ENCODE measurements at places on chromosomes 6 and 20.

DNA sequence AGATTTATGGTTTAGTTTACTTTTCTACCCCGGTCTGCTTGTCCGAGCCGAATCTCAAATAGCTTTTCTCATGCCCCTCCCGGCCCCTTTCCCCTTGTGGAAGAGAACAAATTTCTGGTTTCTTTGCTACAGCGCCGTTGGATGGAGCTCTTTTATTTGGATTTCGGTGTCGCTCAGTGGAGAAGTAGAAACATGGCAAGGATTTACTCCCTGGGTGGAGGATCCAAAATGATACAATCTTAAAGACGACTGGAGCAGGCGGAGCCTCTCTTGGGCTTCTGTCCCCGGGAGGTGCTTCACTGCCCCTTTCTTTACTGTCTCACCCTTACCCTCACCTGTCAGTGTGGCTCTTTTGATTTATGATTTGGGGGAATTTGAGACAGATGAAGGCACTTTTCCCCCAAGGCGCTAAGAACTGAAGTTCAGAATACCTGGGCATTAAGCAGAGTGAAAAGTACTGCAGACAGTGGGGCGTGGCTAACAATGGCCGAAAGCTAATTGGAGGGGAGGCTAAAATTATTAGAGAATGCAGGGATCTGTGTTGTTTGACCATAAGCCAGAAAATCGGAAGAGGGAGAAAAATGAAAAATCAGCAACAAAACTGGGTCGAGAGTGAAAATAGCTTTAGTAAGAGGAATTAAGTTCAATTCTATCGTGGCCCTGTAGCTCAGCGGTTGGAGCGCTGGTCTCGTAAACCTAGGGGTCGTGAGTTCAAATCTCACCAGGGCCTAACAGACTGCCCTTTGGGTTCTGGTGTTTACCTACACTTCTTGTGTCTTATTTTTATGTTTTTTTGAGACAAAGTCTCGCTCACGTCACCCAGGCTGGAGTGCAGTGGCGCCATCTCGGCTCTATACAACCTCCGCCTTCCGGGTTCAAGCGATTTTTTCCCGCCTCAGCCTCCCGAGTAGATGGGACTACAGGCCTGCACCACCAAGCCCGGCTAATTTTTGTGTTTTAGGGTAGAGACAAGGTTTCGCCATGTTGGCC is 145.1 kb upstream of the ZNF184 start:
- no peak for DNase-seq

DNA sequence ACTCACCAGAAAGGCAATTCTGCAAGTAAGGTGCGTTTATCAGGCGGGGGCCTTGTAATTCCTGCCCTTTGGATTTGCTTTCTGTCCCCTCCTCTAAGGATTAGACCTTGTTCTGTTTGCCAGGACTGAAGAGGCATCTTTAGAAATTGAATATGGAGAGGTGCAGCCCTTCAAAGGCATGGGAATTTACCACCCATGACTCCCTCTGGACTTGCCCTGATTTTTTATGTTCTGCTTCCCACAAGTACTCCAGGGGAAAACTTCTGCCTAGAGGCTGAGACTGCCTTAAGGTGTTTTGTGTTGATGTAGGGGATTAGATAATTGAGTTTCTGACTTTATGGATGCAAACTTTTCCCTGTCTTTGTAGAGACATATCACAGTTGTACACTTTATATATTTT is 30.2 kb downstream of the SYTL3 start:
- no peak for DNase-seq

DNA sequence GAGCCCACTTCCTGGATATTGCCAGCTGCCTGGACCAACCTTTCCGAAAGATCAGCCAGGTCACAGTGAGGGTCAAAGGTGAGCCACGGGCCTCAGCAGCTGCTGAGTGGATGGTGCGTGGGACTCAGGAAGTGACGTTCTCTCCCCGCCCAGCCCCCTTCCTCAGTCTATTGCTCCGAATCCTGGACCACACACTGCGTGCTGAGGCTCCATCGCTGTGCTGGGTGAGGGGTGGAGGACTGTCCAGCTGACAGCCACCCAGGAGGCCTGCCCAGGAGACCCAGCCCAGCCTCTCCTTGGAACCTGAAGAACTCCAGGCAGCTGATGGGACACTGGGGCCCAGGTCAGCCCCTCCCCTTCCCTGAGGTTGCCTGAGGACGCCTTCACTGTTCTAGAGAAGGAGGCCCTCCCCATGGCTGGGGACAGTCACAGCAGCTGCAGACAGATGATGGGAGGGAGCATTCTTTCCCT is 94.4 kb upstream of the CD93 start:
- no peak for DNase-seq

DNA sequence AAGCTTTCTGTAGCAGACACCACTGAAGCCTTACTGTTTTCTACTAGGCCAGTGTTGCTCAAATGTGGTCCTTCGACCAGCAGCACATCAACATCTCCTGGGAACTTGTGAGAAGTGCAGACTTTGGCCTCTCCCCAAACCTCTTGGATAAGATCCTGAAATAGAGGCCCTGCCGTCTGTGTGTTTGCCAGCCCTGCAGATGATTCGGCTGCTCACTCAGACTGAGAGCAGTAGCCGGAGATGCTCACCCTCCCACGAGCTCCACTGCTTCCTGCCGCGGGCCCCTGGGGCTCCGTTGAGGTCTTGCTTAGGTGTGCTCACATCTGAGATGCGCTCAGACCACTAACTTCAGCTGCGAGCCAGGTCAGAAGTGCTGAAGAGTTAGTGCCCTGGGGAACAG is 129.5 kb upstream of the SSTR4 start:
- DNase-seq: no peak

DNA sequence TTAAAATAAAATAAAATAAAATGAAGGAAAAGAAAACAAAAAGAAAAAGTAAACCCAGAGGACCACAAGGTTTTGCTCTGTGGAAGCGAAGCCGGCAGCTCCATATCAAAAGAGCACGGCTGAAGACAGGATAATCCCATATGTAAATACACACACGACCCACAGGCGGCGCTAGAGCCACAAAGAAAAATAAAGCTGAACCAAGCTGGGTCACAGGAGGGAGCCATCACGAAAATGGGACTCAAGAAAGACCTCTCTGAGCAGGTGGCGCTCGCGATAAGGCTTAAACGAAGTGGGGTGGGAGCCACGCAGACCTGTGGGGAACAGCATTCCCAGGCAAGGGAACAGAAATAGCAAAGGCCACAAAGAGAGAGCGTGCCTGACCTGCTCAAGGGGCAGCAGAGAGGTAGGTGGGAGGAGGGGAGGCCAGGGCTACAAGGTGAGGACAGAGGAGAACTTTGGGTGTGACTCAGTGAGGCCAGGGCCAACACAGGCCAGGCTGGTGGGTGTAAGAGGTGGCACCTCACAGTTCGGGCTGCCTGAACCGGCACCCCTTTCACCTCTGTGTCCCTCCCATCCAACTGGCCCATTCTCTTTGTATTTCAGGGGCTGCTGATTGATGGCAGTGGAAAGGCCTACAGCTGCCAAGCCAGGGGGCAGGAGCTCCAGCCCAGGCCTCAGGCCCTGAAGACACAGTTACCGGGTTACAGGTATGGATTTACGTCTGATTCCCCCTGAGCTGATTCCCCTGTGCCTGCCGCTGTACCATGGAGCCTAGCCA is 26.0 kb downstream of the PTGIS start:
- DNase-seq: peak; percentile 46

GRCh38 chr6:52418606-52419005 is 1.5 kb upstream of the EFHC1 start:
- no peak for DNase-seq

GRCh38 chr6:111581957-111582356 is 23.7 kb downstream of the TRAF3IP2 start:
- DNase-seq: no peak

DNA sequence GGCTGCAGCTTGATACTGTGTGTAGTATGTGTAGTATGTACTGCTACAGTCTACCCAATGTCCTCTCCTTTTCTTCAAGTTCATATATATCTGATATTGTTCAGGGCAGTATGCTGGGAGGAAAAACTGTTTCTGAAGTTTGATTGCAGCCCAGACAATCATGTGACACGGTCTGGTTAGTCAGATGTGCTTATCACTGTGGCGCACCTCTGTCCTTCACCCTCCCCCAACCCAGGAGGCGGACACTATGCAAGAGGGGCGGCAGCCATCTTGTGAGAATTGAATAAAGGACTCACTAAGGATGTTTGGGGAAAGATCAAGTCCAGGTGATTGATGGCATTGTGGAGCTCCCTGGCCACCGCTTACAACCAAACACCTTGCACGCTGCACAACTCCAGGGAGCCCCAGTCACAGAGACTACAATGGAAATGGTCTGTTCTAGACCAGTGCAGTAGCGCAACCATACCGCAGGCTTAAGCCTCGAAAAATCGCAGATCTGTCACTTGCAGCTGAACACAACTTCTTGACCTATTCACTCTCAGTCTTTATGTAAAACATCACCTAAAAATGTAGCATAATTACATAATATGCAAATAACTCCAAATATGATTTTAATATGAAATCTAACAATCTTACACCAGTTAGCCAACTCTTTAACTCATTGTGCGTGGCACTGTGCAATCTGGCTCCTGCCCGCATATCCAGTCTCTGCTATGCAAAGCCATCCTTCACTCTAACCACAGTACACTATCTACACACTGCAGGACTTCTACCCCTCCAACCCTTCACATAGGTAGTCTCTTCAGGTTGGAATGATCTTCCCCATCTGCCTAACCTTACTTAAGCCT is 79.3 kb downstream of the VGLL2 start:
- DNase-seq: no peak

GRCh38 chr6:111818539-111819226 is 54.6 kb downstream of the FYN start:
- DNase-seq: no peak

DNA sequence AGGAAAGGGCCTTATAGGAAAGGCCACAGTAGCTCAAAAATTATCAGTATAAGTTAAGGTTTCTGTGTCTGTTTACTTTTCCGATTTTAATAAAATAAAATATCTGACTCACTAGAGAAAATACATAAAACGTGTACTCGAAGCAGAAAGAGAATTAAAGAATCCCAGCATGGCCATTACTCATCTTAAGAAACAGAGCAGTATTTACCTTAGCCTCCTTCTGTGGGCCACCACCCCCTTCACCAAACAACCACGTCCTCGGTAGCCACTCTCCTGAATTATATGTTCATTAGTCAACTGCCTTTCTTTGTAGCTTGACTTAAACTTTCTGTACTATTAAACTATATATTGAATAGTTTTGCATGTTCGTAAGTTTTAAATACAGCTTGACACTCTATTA is 72.2 kb upstream of the SPTLC3 start:
- no peak for DNase-seq

- no peak for DNase-seq
These were observed 65.5 kb downstream of the SMOC2 start for GRCh38 chr6:168506460-168506859.

DNA sequence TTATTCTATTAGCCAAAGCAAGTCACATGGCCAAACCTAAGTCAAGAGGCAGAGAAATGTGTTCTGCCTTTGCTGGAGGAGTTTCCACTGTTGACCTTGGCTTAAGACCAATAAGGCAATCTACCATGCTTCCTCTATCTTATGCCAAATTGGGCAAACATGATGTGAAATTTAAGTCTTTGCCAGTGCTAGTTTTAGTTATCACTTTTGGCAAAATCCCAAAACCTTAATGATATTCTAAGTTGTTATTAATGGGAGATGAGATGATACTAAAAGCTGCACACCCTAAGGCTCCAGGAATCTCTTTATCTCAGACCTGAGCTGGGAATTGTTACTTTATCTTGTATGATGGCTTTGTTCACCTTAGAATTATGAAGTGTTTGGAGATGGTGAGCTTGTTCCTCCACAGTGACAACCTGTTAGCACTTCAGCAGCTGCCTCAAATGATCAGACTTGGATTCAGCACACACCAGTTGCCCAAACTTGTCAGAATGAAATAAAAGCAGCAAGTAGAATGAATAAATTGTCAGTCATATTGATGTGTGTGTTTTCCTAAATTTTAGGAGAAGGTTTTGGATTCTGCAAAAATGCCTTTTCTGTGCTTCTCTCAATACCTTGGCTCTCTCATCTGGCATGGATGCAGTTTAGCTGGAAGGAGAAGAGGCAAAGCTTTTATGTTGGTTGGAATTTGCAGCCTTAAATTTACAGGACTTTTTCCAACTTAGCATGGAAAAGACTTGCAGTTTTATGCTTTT is 49.3 kb downstream of the RIN2 start:
- DNase-seq: no peak

DNA sequence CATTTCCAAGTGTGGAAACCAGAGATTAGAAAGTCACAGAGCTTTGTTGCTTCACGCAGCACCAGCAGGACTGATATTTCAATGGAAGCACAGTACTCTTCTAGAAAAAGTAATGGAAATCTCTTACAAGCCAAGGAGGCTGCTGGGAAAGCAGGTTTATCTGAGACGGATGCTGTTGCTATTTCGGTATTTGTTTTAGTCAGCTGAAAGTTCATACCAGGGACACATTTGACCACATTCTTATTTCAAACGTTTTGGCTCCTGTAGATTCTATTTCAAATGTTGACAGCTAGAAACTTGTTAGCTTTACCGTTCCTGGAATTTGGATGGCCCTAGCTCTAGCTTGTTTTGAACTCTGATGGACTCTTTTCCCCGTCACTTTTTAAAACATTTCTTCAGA is 3.7 kb upstream of the TMEM242 start:
- DNase-seq: no peak

DNA sequence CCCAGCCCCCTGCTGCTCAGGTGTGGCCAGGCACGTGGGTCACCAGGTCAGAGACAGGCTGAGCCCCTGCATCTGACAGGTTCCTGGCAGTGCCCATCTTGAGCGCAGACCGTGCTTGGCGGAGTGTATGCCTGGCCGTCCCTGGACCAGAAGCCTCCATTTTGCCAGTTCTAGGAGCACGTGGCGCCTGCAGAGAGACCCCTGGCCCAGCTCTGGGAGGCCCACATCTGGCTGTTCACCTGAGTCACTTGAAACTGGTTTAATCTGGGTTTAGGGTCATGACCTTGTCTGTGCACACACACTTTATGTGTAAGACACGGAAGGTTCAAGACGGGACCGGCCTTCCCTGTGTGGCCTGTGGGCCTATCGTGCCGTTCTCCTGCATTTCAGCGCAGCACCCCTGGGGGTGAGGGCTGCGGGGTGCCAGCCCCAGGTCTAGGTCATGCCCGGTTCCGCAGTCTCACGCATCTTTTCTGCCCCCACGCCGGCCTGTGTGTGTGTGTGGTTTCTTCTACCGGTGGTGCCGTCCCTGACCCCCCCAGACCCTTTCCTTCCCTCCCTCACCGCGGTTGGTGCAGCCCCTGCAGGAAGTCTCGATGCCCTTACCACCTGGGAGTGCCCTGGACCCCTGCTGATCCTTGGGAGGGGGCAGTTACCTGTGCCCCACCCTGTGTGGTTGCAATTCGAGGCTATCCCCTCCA is 14.0 kb downstream of the SS18L1 start:
- DNase-seq: no peak

DNA sequence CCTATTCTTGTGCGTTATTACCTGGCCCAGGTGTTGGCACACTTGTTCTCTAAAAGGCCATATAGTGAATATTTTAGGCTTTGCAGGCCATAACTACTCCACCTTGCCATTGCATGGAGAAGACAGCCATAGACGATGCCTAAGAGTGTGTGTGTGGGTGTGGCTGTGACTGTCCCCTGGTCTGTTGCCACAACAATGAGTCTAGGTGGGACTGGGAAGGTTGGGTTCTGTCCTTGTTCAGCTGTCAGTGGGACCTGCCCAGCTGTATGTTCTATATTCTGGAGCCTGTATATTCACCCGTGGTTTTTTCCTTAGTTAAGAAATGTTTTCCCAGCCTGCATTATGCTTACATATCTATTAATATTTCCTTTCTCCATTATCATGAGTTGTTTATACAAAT is 38.6 kb downstream of the CEP43 start:
- no peak for DNase-seq

GRCh38 chr6:158500016-158500735 is 59.7 kb upstream of the TMEM181 start:
- DNase-seq: no peak

GRCh38 chr20:50456452-50457324 is 53.5 kb upstream of the PTPN1 start:
- DNase-seq: no peak

GRCh38 chr6:127592964-127593363 is 16.0 kb downstream of the C6orf58 start:
- DNase-seq: no peak
